ENCODE measurements at places on chromosomes 4 and X.
A peak's percentile ranks its signal among the peaks of the same experiment; 100 is the strongest.

DNA sequence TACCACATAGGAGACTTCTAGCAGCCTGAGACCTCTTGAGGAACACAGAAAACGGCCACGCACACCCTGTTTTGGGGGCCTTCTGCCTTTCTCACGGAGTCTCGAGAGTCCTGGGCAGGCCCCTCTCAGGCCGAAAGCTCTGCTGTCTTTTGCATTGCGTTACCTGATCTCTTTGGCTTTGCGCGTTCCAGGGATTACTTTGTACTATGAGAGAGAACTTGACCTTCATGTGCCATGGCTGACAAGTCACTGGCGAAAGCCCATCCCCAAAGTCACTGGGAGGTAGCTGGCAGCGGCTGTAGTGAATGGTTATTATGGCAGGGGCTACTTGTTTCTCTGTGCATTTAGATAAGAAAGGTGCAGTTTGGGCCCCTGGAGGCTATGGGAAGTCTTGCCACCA, 8.0 kb upstream of the NAT8L start:
- no peak for DNase-seq

DNA sequence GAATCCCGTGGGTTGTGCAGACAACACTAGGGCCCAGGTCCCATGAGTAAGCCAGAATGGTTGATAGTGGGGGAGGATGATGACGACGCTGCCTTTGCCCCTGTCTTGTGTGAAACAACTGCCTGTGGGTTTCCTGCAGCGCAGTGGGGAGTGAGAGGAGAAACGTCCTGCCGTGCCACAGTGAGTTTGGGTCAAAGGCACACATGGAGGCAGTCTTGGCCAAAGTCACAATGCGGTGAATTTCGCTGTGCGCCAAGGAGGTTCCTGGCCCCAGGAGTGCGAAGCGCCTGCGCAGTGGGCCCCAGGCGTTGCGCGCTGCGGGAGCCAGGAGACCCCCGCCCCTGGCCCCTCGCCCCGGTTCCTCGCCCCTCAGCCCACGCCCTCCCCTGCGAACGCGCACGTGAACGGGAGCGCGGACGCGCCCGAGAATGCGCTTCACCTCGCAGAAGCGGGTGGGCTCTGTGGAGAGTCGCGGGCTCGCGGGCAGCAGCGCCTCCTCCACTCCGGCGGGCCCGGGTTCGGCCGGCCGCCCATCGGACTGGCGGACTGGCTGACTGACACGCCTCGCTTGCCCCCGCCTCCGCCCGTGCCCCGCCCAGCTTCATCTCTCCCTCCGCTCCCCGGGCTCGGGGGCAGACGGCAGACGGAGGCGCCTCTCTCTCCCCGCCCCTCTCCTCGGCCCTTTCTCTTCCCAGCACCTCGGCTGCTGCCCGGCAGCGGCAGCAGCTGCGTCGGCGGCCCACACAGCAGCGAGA, at the start of gene NUDT10:
TSS of gene NUDT10 (plus strand) at position 635 of the 755 bp plus-strand sequence. CDS start 144 bp downstream, outside the sequence.
- DNase-seq: peak; percentile 12

DNA sequence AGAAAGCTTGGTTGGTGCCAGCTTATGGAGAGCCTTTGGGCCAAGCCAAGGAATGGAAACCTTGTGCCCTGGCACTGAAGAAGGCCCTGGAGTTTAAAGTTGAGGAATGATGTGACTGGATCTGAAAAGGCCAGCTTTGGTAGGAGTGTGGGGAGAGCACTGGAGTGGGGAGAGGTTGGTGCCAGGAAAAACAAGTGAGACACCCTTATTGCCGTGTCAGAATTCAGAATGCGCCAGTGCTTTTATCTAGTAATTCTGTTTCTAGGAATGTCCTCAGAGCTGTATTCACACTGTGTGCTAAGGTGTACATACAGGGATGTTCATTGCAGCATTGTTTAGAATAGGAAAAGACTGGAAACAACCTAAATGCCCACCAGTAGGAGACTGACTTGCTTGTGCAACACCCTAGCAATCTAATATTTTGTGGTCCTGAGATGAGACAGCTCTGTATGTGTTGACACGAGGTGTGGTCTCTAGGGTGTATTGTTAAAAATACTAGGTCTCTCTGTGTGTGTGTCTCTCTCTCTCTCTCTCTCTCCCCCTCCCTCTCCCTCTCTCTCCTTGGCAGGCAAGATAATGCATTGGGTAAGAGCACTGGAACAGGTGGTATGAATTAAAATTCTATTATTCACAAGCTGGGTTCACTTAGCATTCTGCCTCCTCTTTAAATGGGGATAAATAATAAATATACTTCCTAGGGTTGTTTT, 107.8 kb downstream of the GATB start:
- DNase-seq: no peak

GRCh38 chr4:95550115-95550987, 1.6 kb upstream of the UNC5C start:
- no peak for DNase-seq

DNA sequence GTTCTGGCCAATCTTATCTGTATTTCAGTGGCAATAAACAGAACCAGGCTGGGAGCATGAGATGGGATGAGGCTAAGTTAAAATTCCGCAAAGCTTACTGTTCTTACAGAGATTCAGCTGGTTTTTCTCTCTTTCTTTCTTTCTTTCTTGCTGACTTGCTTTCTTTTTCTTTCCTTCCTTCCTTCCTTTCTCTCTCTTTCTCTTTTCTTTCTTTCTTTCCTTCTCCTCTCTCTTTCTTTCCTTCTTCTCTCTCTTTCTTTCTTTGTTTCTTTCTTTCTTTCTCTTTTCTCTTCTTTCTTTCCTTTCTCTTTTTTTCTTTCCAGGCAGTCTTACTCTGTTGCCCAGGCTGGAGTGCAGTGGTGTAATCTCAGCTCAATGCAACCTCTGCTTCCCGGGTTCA, 24.4 kb downstream of the SPACA5B start:
- DNase-seq: no peak

DNA sequence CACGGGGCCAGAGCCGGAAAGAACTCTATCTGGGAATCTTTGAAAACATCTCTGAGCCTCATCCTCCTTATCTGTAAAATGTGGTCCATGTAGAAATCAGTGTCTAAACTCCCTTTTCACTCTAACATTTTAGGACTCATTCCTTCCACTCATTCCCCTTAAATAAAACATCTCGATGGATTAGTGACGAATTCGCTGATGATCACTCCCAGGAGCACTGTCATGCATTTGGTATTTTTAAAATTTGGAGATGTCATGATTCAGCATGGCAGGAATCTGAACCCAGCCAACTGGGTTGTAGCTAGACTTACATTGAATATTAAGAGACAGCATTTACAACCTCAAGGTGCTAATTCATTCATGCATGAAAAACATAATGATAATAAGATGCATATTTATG, 88.1 kb downstream of the SPANXN3 start:
- DNase-seq: no peak

GRCh38 chr4:8599657-8600056, 7.1 kb downstream of the CPZ start:
- DNase-seq: no peak

DNA sequence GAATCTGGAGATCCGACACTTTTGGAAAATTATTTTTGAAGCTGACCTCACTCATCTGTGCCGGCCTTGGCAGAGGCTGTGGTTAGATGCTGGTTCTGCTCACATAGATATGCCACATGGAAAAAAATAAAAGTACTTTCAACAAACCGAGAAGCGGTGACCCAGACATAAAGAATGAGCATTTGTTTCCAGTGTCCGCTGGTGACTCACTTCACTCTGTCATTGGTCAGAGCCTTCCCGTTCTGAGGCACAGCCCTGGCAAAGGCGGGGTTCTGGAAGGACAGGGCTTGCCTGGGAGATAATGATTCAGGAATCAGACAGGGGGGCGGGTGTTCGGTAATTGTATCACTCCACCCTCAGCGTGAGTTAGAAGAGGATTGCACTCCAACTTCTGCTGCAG, 172.4 kb upstream of the MXRA5 start:
- no peak for DNase-seq

DNA sequence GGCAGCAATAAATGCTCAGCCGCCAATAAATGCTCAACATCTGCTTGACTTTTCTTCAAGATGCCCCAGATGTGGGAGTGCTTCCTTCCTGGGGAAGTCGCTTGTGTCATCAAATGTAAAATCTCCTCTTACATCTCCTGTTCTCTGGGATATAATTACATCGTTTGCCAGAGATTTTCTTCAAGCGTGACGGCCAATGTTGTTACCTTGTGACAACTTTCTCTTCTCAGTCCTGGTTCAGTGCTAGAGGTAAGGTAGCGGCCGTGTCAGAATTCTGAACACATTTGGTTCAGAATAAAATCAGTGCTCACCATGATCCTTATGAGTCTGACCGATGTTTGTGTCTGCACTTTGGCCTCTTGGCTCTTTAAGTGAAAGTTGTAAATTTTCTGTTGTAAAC, 102.5 kb downstream of the ASMT start:
- DNase-seq: no peak

DNA sequence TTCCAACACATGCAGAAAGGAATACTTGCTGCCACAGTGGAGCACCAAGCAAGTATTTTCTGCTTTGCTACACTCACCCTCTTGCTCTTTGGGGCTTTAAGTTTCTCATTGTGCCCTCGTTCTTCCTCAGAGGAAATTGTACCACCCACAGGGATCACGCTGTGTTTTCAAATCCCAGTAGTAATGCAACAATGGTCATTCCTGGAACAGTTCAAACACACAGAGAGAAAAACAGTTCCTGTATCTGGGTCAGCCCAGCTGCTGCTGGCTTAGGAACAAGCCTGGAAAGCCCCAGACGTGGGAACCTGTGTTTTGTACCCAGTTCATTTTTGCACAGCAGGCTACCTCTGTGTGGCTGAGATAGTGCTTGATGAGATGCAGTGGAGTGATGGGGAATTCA, 907.8 kb downstream of the STPG2 start:
- no peak for DNase-seq

GRCh38 chr4:55540271-55540670, 6.4 kb downstream of the CLOCK start:
- DNase-seq: no peak

DNA sequence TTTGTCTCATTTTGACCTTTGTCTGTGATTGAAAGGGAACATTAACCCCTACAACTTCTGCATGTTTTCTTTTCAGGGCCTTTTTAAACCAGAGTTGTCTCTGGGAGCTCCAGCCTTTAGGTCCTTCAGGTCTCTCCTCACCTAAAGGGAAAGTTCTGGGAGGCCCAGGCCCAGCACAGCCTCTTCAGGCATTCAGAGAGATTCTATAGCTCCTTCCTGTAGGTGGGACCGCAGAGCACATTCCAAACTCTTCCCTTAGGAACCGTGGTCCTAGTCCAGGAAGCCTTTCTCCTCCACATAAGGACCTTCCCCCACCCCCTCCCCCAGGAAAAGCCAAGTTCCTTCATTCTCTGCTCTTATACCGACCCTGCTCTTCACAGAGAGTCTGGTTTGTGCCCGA, 14.9 kb downstream of the NKX6-1 start:
- DNase-seq: no peak

DNA sequence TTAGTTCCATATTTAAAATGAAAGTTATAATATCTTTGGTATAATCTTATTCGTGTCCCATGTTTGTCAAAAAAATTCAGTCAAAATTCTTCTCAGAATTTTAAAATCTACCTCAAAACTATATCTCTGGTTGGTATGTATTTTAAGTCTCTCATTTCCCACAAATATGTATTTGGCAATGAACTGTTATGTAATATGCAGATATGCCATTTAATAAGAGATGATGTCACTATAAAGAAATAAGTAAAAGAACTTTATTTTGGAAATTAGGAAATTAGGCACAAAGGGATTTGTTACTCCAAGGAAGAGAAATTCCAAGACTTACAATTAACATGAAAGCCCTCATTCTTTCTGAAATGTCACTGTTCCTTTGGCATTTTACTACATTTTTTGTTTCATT, 15.3 kb downstream of the SNCA start:
- DNase-seq: no peak

DNA sequence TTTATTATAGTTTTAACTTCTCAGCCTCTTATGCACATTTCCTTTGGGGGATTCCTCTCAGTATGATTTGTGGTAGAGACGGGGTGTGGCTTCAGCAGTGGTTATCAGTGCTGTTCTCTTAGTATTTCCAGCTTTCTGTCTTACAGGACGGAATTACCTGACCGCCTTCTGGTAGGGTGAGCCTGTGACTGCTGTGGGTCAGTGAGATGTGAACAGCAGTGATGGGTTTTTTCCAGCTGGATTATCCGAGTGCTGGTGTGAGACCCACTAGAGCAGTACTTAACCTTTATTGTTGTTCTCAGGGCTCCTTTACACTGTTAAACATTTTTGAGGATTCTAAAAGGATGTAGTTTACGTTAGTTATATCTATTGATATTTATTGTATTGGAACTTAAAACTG, 135.2 kb downstream of the SLIT2 start:
- no peak for DNase-seq

- no peak for DNase-seq
Measured at GRCh38 chr4:86558797-86559196, 35.3 kb upstream of the PTPN13 start.

DNA sequence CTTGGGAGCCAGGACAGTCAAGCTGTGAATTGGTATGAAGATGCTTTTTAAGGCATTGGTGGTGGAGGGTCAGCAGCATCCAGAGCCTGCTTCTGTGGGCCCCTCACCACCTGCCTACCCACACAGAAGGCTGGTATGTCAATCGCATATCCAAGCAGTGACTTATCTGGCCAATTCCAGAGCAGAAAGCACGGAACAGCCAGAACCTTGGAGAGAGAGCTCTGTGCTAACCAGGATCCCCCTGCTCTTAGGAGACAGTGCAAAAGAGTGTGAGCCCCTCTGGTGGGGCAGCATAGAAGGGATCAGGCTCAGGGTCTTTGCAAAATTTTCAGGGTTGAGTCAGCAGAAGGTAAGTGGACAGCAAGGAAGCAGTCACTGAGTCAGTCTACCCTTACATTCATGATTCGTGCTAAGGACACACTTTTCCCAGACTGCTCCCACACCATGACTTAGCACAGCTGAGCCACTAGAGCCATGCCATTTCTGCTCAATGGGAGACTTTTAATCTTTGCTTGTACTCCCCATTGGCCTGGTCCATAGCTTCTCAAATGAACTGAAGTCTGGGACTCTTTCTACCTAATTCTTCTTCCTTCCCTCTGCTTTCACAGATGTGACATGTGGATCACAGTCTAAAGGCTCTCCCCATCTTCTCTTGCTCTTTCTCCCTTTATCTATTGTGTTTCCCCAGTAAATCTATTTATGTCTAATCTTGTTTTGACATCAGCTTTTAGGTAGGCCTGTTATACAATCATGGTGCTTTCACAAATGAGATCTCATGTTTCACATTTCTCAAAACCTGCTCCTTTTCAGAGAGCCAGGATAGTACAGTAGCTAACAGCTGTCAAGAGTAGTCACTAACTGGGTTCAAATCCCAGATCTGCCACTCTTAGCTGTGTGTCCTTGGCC, 20.0 kb downstream of the MORF4L2 start:
- no peak for DNase-seq

DNA sequence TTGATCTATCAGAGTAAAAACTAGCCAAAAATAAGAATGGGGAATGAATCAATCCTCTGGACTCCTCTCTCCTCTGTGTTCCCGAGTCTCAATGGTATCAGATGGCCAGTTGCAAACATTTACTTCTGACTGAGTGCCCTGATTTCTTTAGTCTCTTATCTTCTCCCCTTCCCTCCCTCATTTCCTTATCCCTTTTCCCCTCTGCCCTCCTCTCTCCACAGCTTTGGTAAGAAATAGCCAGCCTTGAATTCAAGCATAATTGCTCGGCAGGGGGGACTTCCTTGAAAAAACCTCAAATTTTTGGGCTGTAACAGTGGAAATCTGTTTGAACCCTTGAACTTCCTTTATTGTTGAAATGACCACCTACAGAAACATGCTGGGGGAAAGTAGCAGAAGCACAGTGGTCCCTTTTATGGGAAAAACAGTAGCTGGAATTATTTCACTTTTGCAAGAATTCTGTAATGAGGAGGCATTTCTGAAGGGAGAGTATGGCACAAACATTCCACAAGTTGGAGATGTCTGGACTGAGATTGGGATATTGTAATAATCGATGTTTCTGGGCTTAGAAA, 40.3 kb downstream of the NHS start:
- DNase-seq: no peak
